ENCODE measurements at places on chromosomes 4 and X. TPM values are rescaled to one million over a fixed set of nuclear protein-coding genes. Genes with fewer than 3 reads are reported as not detected.

GRCh38 chr4:15375667-15376066, 52.2 kb upstream of the C1QTNF7 start:
- DNase-seq = no peak

DNA sequence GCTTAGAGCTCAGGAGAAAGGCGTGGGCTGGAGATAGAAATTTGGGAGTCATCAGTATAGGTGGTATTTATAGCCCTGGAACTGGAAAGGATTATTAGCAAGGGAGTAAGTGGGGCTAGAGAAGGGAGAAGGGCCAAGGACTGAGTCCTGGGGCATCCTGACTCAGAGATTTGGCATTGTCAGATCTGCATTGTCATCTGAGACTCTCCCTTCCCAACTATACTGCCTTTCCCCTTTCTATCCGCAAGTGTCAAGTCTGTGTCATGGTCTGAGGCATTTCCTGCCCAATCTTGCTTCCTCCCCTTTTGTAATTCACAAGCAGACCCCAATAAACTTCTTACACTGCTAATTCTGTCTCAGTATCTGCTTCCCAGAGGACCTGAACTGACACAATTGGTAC, 24.4 kb upstream of the SLC25A43 start:
- no peak for DNase-seq

GRCh38 chr4:71338846-71339593, at the start of gene SLC4A4:
SLC4A4 (plus strand) TSS chr4:71339020.
- DNase-seq = no peak

DNA sequence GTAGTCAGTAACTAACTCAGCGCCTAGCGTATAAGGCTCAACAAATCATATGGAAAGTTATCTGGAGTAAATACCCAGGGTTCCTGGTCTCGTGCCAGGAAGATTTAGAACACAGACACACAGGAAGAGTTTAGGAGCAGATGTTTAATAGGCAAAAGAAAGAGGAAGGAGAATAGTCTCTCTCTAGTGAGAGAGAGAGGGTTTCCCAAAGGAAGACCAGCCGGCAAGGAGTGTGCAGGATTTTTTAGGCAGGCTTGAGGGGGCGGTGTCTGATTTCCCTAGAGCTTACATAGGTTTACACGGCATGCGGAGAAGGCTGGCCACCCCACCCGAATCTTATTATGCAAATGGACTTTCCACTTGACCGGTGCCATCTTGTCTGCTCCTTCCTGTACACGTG, 284.0 kb upstream of the FRG1 start:
- no peak for DNase-seq

Gene ADGRG4
- polyA plus RNA-seq = not detected

DNA sequence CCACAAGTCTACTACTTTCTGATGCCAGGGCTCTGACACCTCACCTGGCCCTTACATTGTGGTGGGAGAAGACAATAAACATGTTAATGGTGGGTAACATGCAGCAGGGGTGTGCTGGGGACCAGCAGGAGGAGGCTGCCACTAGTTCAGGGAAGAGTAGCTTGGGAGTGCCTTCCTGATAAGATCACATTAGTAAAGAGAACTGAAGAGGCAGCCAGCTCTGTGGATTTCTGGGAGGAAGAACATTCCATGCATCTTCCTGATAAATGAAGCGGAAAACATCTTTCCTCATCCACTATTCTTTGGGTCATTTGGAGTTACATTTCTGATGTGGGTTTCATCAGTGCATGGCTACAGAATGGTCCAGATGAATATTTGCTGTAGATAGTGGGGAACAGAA, 9.0 kb downstream of the RNF150 start:
- DNase-seq = no peak

Gene ZBTB49
- polyA plus RNA-seq = 2.1 TPM

DNA sequence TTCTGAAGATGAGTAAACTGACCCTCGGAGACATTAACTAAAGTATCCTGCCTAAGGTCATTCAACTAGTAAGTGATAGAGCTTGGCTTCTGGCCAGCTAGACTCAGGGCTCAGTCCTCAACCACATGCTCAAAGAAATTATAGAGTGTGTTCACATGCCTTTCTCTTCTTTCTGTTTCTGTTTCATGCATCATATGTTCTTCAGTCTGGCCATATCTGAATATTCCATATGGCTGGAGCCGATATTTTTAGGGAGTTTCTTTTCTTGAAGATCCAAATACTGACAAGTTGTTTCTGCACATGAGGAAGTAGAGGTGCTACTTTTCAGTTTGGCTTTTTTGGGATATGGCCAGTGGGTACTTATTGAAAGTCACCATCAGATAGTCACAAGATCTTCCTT, 44.9 kb downstream of the MMRN1 start:
- no peak for DNase-seq

Gene PABPC5
- polyA plus RNA-seq = 0.42 TPM

DNA sequence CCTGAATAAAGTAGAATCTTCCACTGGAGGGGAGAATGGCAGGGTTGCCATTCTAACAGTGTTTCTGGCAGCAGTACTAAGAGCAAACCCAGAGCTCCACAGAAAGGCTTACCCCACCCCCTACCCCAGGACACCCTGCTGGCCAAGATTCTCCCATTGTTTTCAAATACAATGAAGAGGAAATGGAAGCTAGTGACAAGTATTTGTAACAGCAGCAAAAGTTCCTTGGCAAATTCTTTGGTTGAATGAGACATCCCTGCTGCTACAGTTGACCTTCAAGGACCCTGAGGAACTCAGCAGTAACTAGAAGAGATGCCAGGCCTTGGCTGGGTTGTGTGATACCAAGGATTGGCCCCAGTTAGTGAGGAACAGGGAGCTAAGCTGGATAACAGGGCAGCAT, 124.2 kb upstream of the DGKK start:
- DNase-seq = peak; percentile 27

Measured in heart right ventricle (tissue), 16 donors.